Vagina (tissue), 2 donors: ENCODE measurements at places on chromosomes 13 and 19.

DNA sequence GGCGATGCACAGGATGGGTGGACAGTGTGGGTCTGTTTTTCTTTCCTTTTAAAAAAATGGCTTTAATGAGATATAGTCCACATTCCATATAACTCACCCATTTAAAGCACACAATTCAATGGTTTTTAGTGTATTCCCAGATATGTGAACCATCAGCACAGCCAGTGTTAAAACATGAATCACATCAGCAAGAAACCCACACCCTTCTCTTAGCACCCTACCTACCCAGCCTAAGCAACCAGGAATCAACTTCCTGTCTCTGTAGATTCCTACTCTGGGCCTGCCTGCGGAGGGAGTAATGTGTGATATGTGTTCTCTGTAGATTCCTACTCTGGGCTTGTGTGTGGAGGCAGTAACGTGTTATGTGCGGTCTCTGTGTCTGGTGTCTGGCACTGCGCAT, 11.9 kb downstream of the TMEM255B start:
- H3K27ac ChIP-seq: no peak overlapping the region
- peaks cover 7% of the 10 kb centered on the region for H3K36me3 ChIP-seq
- H3K27me3 ChIP-seq: no peaks in the 10 kb centered on the region

GRCh38 chr13:110801044-110801443, 87.5 kb downstream of the ING1 start:
- no peak overlapping the region for H3K27ac ChIP-seq
- peaks cover 9% of the 10 kb centered on the region for H3K4me1 ChIP-seq
- no peaks in the 10 kb centered on the region for H3K27me3 ChIP-seq
- H3K4me3 ChIP-seq: no peak overlapping the region
- no peak for DNase-seq

GRCh38 chr13:43751624-43752023, 35.1 kb downstream of the ENOX1 start:
- H3K4me3 ChIP-seq: no peak overlapping the region
- H3K4me1 ChIP-seq: no peaks in the 10 kb centered on the region
- no peak overlapping the region for H3K27ac ChIP-seq
- H3K36me3 ChIP-seq: no peaks in the 10 kb centered on the region

DNA sequence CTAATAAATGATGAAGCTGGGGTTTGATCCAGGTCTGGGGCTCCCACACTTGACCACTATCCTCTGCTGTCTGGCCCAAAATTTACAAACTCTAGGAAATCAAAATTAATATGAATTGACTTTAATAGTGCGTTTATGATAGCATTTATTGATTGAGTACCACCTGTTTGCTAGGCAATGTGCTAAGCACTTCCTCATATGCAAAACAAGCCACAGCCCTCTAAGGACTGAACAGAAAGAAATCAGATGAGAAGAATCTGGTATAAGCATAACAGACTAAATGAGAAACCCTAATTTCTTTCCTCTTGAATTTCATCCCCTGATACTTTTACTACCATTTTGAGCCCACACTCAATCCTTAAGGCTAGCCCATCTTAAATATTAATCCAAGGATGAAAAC, 6.6 kb upstream of the MLNR start:
- H3K4me1 ChIP-seq: no peaks in the 10 kb centered on the region
- H3K27me3 ChIP-seq: no peaks in the 10 kb centered on the region
- no peaks in the 10 kb centered on the region for H3K36me3 ChIP-seq

DNA sequence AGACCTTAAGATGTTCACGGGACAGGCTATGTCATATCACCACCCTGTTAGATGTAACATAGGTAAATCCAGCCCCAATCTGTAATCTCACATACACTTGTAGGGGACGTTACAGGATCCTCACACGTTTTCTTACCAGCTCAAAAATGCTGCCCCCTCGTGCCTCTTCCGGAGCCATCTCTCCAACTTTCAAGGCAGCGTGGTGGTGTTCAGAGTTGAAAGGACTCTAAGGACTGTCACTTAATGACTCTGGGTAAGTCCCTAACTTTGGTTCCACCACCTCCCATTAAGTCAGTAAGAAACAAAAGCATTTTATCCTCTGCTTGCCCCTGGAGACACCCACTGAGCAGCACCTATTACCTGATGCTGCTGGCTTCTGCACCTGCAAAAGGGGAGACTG, 4.4 kb downstream of the MED26 start:
- no peak for DNase-seq
- H3K4me3 ChIP-seq: no peak overlapping the region
- H3K4me1 ChIP-seq: peaks cover 56% of the 10 kb centered on the region
- H3K27me3 ChIP-seq: no peaks in the 10 kb centered on the region

DNA sequence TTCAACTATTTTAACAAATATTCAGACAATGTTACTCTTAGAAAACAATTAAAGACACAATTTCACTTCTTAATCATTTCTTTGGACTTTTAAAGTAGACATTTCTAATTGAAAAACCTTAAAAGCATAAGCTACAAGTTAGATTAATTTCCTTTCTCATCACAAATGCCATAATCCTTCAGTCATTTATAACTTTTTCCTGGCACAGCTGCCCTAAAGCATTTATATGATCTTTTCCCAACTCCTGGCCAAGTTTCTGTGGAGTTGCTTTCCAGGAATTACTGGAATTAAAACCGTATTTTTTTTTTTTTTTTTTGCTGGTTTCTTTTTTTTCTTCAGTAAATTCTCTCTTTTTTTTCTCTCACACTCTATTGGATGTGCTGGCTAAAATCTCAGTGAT, 615.9 kb downstream of the TBC1D4 start:
- DNase-seq: no peak
- no peak overlapping the region for H3K4me3 ChIP-seq
- no peak overlapping the region for H3K27ac ChIP-seq
- no peaks in the 10 kb centered on the region for H3K36me3 ChIP-seq

DNA sequence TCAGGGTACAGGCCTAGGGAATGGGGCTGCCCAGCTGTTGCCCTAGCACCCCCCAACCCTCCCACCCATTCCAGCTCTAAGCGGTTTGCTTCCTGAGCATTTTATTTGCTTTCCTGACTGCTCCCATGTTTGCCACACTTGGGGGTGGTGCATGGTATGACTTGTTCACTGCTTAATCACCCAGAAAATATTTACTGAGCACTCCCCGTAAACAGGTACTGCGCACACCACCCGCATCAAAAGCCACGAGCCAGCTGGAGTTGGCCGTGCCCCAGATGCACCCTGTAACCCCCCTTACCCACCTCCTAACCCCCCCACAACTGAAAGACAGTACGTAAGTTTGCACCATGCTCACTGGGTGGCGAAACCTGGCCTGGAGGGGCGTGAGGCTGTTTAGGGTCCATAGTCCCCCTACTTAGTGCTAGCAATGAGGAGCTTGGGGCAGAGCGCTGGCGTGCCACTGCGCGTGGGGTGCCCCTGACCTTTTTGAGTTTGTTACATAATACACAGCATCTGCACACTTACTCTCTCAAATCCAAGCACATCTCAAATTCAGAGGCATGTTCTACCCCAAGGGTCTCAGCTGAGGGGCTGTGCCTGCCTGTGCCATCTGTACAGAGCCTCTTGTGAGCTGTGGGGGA, 29.8 kb downstream of the DPF1 start:
- peaks cover 12% of the 10 kb centered on the region for H3K36me3 ChIP-seq
- H3K4me1 ChIP-seq: no peaks in the 10 kb centered on the region
- no peak for DNase-seq
- no peak overlapping the region for H3K27ac ChIP-seq

GRCh38 chr13:42547612-42548011, 26.3 kb upstream of the TNFSF11 start:
- no peak overlapping the region for H3K27ac ChIP-seq
- DNase-seq: no peak
- H3K27me3 ChIP-seq: no peaks in the 10 kb centered on the region

DNA sequence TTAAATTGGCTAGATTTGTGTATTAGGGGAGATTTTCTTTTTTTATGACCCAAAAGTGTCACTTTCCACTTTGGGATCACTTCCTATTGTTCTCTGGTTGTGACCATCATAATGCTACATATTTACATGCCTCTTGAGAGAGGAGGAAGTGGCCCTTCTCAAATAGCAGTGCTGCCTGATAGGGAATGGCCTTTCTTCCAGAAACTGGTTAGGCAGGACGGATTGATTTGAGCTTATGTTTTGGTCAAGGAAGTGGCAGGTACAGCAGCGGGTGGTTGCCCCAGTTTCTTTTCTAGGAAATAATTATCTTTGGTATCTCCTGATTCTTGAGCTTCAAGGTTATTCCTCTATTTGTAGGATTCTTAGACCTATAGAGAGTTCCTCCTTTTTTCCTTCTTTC, 21.9 kb upstream of the WTIP start:
- no peak overlapping the region for H3K4me3 ChIP-seq
- no peak for DNase-seq
- H3K36me3 ChIP-seq: peaks cover 88% of the 10 kb centered on the region
- no peaks in the 10 kb centered on the region for H3K27me3 ChIP-seq

- H3K4me1 ChIP-seq: no peaks in the 10 kb centered on the region
- no peaks in the 10 kb centered on the region for H3K36me3 ChIP-seq
- no peaks in the 10 kb centered on the region for H3K27me3 ChIP-seq
Measured at GRCh38 chr13:42807241-42807640, 25.9 kb downstream of the FAM216B start.
